ENCODE measurements at places on chromosomes 3 and 15. TPM values are rescaled to one million over a fixed set of nuclear protein-coding genes. Genes with fewer than 3 reads are reported as not detected.

DNA sequence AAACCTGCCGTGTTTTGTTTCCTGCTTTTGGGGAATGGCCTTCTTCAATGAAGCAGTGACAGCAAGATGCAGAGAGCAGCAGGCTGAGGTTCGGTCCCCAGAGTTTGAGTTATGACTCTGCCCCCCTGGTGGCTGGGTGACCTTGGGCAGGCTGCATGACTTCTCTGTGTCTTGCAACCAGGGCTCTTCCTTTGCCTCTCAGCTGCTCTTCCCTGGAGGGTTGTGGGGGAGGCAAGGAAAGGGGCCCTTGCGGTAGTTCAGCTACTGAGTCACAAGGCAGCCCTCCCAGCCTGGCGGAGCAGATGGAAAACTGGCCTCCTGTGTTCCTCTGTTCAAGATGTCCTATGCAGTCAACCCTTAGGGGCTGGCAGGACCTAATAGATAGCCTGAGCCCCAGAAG is 17.1 kb downstream of the CTXND1 start:
- no peaks in the 10 kb centered on the region for H3K4me1 ChIP-seq
- DNase-seq, result no peak
- H3K27ac ChIP-seq, result no peak overlapping the region
- no peak overlapping the region for H3K4me3 ChIP-seq

DNA sequence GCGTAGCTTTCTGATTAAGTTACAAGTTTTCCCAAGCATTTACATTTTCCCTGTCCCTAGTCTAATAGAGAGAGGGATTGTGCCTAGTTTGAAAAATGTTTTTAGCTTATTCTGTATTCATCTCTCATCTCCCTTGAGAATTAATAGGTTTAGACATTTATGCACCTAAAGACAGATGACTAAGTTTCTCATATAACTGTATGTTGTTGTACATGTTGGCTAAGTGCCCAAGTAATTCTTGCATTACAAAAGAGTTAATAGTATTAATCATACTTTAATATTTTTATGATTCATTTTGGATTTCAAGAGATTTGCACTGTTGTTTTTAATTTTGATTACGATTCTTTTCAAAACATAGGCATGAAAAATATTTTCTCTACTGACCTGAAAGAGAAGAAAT is 109.0 kb upstream of the TBL1XR1 start:
- no peak overlapping the region for H3K4me3 ChIP-seq
- no peaks in the 10 kb centered on the region for H3K4me1 ChIP-seq
- H3K27ac ChIP-seq, result no peak overlapping the region
- DNase-seq, result no peak
- H3K36me3 ChIP-seq, result no peaks in the 10 kb centered on the region

GRCh38 chr3:17645074-17645698 is 97.2 kb downstream of the TBC1D5 start:
- no peaks in the 10 kb centered on the region for H3K36me3 ChIP-seq
- DNase-seq, result peak; percentile 10
- no peak overlapping the region for H3K27ac ChIP-seq
- peaks cover 9% of the 10 kb centered on the region for H3K4me1 ChIP-seq
- no peaks in the 10 kb centered on the region for H3K27me3 ChIP-seq

Gene PPP1R14D
- polyA plus RNA-seq, result not detected
